BE2C (cell line): ENCODE measurements at places on chromosomes 4 and X.

GRCh38 chr4:33226133-33226532, 2506.0 kb downstream of the PCDH7 start:
- DNase-seq = no peak

DNA sequence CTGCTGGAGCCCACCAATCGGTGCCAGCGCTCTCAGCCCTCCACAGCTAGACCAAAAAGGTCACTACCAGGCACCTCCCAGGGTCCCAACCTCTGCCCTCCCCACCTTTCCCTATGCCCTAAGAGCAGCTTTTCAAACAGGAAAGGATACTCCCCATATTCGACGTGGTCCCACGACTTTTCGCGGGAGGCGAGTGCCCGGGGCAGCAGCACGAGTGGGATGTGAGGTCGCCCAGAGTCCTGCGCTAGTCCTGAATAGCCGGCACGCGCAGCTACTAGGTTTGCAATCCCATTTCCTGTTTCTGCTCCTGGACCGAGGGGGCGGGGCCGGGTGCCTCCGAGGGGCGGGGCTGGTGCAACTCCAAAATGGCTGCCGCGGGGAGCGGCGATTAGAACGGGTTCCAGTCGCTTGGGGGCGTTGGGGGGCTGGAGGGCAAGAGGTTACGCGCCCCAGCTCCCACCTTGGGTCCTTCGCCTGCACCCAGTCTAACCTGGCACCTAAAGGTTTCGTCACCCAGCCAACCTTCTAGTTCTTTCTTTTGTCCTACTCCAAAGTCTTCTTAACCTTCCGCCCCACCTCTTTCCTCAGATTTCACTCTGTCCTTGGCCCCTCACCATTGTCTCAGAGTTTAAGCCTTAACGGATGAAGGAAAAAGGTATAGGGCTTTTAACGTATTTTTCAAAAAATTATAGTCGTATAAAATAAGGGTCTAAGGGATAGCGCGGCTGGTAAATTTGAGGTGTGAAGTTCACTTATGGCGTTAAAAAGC, 85.0 kb upstream of the TENT5D start:
- DNase-seq = peak; percentile 48

DNA sequence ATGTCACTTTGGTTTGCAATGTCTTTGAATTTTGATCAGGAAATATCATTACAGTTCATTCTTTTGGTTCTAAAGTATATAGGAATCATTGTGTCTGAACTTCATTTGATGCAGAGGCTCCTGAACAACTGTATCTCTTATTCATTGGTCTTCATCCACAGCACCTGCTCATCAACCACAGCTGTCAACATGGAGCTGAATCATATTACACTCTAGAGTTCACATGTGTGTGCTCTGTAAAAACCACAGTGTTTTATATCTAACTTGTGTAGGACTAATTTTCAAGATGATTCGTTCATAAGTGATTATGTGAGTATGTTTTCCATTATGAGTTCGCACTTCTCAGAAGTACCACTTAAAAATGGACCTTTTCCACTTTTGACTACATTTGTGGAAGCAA, 643.3 kb upstream of the FAM241A start:
- no peak for DNase-seq

DNA sequence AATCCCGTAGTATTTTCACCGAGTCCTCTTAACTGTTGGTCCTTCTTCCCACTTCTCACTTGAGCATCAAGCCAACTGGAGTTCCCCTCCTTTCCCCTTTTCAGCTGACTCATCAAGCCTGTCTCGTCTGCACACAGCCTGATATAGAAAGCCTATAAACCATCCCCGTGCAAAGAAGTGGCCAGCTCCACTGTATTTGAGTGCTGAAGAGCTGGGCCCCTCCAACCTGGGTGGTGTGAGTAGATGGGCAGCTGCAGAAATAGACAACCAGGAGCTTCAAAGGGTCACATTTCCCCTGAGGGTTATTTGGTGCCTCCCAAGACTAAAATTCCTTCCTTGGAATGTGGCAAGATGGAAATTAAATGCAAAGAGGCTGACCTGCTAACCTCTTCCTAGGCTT, 199.7 kb downstream of the HS6ST2 start:
- no peak for DNase-seq

DNA sequence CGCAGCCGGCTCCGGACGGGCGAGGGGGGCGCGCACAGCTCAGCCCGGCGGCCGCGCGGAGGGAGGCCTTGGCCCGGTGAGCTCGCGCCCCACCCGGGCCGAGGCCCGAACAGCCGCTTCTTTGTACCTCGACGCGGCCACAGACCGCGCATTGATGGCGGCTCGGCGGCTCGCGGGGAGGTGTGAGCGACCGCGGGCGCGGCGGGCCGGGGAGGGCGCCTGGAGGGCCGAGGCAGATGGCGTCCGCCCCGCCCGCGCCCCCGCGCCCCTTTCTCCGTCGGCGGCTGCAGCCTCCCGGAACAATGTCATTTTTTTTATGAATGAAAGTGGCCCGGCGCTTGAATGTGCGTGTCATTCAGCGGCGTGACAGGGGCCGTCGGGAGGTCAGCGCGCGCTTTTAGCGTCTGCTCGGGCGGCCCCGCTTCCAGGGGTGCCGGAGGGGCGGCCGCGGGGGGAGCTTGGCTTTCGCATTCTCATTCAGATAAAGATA, 1.8 kb downstream of the FGFR3 start:
- DNase-seq = no peak

GRCh38 chr4:7460566-7460965, 25.8 kb upstream of the PSAPL1 start:
- DNase-seq = peak; percentile 52

GRCh38 chr4:143377611-143378099, 41.0 kb downstream of the GAB1 start:
- no peak for DNase-seq

DNA sequence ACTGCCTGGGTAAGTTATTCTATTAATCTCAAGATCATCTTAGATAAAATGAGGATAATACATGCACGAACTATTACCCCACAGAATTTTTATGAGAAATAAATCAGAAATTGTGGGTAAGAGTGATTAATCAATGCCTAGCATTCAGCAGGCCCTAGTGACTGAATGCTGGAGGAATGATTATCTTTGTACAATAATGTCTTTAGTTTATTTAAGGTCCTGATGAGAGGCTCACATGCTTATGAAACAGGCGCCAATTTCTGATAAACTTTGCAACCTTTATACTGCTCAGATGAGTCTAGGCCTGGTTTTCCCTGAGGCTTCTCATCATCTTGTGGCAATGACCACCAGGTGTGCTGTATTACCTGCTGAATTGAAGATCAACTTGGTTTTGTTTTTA, 27.8 kb upstream of the BMP2K start:
- no peak for DNase-seq

DNA sequence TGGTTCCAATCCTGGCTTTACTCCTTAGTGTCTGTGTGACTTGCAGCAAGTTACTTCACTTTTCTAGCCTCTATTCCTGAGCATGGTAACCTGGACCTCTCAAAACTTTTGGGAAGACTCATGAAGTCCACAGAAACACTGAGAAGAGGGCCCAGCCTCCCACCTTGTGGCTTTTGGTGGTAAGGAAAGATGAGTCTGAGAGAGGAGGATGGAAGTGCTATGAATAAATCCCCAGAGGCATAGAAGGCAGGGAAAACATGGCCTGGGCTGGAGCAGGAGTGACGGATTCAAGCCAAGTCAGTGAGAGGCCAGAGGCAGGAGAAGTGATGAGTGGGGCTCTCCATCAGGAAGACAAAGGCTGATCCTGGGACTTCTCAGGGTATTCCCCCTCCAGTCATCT, 10.9 kb upstream of the MAGEA4 start:
- DNase-seq = no peak

- DNase-seq = no peak
These were observed 95.6 kb downstream of the STOX2 start for GRCh38 chr4:184000457-184001396.

GRCh38 chrX:136636121-136636520, 11.8 kb upstream of the CD40LG start:
- DNase-seq = no peak

- DNase-seq = no peak
These were observed 229.6 kb upstream of the DIAPH2 start for GRCh38 chrX:96455078-96455477.
